Thymus (tissue), 14 donors: ENCODE measurements at places on chromosomes 7 and 10.

- DNase-seq, result no peak
Observed at GRCh38 chr10:76644476-76644875, 993.1 kb downstream of the KCNMA1 start.

- no peak for DNase-seq
Observed at GRCh38 chr10:4569151-4569550, 256.9 kb upstream of the AKR1E2 start.

DNA sequence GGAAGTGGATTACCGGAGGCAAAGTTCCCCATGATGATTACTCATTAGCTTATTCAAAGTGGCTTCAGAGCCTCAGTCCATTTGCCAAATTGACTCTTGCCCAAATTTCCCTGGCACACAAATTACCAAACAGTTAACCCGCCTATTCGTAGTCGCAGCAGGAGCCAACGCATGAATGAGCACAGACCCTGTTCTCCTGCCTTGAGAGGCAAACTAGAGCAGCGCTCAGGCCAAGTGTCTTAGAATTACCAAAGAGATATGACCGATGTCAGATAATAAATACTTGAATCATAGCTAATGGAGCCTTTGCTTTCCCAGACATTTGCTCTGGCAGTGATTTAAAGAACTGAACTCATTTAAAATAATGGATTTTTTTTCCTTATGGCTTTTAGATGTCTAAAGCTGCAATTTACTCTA, 64.9 kb downstream of the CTTNBP2 start:
- no peak for DNase-seq

DNA sequence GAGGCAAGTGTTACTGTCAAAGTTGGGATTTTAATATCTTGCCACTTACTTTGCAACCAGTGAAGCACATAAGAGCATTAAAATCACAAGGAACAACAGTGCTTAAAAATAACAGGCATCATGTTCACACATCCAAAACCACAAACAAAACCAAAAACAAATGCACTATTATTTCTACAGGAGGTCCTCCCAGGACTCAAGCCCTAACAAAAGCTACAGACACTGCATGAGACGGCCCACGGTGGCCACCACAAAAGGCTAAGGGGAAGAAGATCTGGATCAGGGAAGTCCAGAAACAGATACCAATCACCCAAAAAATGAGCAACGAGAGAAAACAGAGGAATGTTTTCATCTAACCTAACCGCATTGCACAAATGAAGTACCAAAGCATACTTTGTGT, 158.4 kb downstream of the ZMYND11 start:
- DNase-seq, result no peak

DNA sequence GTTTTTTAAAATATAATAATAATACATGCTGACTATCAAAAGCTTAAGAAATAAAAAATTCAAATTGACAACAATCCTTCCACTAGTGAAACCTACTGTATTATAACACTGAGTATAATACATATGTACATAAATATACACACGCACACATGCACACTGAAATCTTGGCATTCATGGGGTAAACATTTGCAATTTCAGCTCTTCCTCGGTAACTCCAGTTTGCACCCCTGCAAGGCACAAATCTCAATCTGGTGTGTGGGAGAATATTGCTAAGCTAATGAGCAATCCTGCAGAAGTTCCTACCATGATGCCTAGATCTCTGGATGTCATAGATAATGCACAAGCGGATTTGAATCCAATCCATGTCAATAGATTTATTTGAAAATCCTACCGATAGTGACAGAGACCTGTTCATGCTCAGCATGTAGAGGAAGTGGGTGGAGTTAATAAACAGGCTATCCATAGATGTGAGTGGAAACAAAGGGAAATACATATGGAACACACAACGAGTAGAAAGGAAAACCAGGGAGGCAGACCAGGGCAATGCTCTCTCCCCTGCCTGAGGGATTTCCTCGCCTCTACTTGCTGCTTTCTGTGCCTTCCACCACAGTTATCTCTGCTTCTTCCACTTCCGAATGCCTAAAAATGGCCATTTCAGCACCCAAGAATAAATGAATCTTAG, 38.1 kb upstream of the LANCL2 start:
- no peak for DNase-seq

DNA sequence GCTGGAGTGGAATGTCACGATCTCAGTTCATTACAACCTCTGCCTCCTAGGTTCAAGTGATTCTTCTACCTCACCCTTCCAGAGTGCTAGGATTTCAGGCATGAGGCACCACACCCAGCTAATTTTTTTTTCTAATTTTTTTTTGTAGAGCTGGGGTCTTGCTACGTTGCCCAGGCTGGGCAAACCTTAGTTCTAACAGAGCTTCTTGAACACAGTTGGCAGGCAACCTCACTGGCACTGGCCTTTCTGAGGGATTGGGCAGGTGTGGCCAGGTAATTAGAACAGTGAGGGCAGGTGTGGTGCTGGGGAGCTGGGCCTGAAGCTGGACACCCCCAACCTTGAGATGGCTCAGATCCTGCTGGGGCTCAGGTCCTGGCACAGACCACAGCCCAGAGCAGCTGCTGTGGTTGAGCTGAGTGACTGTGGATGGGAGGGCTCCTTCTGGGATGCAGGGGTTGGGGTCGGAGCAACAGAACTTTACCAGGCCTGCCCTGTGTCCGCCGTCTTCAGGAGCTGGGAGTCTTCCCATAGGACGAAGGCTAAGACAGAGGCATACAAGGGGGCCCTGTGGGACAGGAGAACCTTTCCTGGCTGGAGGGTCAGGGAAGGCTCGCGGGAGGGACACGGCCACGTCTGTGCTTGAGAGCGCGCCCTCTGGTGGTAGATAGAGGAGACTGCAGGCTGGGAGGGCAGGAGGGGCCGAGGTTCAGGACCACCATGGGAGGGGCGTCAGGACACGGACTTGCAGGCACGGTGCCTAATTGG, 48.2 kb downstream of the COL26A1 start:
- no peak for DNase-seq

- no peak for DNase-seq
Observed at GRCh38 chr10:57460540-57460939, 807.2 kb downstream of the IPMK start.

DNA sequence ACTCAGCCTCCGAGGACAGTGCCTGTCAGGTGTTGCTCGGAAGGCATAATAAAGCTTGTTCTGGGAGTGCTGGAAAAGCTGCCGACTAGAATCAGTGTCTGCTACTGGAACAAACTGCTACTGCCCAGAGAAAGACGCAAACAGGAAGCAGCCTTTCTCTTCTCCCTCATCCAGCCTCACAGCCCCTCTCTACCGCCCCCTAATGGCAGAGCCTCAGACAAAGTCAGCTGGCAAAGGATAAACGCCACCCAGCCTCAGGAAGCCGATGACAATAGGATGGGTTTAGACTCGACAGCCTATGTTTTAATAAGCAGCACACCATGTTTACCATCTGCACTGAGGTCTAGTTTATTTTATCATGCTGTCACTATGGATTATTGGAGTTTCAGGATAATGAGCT, 169.5 kb upstream of the LYZL1 start:
- DNase-seq, result no peak

- no peak for DNase-seq
Observed at GRCh38 chr7:44604941-44605340, 1.5 kb upstream of the OGDH start.

DNA sequence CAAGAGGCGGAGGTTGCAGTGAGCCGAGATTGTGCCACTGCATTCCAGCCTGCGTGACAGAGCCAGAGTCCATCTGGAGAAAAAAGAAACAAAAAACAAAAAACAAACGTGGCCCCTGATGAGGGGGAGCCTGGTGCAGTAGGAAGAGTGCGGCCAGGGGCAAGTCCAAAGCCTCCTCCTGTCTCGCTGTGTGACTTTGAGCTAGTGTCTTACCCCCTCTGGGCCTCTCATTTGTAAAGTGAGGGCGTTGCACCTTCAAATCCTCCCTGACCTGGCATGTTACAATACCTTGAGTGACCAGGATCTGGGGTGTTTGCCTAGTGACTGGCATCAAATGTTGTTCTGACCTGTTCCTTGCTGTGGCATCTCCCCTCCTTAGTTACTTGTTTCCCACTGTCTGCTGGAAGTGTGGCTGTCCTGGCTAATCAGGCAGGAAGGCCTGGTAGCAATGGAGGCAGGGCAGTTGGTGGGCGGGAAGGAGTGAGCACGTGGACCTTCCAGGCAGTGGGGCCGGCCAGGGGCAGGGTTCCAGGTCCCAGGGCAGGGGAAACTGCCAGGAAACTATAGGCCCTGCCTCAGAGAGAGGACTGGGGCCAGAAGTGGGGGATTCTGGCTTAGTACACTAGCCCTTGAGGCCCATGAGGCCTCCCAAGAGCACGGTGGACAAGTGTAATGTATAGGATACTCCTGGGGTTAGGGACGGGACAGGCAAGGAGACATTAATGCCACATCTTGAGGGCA, 24.5 kb upstream of the GOLGA7B start:
- no peak for DNase-seq

GRCh38 chr10:2986391-2986801, 81.0 kb upstream of the PFKP start:
- DNase-seq, result no peak

GRCh38 chr10:27145937-27146336, 8.2 kb downstream of the YME1L1 start:
- DNase-seq, result no peak

DNA sequence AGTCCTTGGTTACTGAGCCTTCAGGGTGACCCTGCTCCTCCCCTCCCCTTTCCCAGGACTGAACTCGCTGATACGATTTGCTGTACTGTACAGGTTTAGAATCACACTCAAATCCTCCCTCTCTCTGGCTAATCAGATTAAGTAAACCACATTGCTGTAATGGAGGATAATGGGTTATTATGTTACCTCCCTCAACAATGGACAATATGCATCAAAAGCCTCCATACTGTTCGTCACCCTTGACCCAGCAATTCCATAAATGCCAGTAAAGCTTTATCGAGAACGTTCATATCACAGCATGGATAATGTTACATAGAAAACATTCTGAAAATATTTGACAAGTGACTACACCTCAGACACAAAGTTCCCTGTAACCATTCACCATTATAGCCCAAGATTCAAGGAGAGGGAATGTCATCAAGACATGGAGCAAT, 61.7 kb downstream of the FAM107B start:
- no peak for DNase-seq

GRCh38 chr7:135195968-135196629, 15.2 kb downstream of the WDR91 start:
- no peak for DNase-seq

GRCh38 chr7:132789281-132789680, 213.0 kb upstream of the PLXNA4 start:
- no peak for DNase-seq

DNA sequence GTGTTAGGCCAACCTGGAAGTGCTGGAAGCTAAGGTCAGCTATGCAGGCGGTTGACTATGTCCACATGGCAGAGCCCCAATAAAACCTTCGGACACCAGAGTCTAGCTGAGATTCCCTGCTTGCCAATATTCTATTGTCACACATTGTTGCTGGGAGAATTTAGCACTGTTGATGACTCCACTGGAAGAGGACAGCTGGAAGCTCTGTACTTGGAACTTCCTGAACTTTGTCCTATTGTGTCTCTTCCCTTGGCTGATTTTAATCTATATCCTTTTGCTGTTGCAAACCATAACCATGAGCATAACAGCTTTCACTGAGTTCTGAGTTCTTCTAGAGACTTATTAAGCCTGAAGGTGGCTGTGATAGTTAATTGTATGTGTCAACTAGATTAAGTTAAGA, 12.0 kb downstream of the XRCC2 start:
- DNase-seq, result no peak

GRCh38 chr10:58152673-58153263, 114.9 kb downstream of the IPMK start:
- DNase-seq, result no peak

DNA sequence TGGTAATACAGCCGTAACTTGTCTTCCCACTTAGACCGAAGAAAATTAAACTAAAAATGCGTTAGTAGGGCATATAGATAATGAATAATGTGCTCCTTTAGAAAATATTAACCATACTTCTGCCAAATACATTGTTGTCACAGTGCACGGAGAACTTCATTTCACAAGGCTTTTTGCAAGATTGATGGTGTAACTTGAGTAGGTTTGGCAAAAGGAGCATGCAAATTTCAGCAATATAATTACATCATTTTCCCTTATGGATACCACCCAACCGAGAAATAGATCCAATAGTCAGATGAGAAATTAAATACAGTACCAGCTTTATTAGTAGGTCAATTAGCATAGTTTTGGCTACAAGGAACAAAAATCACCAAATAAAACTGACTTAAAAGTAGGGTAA, 792.6 kb upstream of the C7orf33 start:
- no peak for DNase-seq

DNA sequence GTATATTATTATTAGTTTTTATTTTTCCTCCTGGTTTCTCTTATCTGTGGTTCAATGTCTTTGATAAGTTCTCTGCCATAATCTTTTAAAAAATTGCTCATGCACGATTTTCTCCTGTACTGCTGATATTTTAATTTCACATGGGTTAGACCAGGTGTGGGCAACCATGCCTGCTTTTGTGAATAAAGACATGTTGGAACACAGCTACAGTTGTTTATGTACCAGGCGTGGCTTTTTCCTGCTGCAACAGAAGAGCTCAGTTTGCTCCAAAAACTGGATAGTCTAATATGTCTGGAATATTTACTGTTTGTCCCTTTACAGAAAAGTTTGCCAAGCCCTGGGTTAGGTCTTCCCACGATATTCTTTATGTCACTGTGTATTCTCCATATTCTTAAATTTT, 105.2 kb downstream of the VWC2 start:
- no peak for DNase-seq

DNA sequence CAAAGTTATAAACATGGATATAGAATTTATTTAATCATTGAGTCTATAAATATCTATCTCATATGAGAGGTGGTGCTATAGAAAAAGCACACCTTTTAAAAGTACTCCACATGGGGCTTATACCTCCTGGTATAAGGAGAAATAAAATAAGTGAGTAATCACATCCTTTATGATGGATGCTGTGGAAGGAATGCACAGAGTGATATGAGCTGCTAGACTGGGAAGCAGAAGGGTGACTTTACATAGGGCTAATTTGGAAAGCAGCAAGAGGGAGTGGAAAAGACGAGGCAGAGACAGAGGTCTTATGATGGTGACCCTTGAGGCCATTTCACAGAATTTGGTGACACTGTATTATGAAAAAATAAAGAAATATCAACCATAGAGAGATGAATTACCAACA, 59.4 kb upstream of the AHR start:
- DNase-seq, result no peak

DNA sequence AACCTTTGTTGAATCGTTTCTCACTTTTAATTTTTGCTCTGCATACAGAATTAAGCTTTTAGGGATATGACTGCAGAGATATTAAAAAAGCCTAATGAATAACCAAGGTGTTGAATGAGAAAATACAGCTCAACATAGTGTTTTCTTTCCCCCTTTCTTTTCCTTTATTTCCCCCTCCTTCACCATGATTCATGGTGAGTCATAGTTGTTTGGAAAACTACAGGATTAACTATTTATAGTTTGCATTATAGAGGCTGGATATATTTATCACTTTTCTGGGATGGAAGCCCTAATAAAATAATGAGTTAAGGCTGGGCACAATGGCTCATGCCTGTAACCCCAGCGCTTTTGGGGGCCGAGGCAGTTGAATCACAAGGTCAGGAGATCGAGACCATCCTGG, 115.0 kb downstream of the DNAJB9 start:
- no peak for DNase-seq

GRCh38 chr7:50856806-50857205, 74.1 kb upstream of the GRB10 start:
- no peak for DNase-seq
